ENCODE measurements at places on chromosomes 11 and 22. TPM values are rescaled to one million over a fixed set of nuclear protein-coding genes. Genes with fewer than 3 reads are reported as not detected.

GRK3 gene
- polyA plus RNA-seq, result 10.7 TPM

PAMR1 gene
- 8.5 TPM for polyA plus RNA-seq

RAG2 gene
- polyA plus RNA-seq, result 0.31 TPM

KRTAP5-2 gene
- polyA plus RNA-seq, result not detected

TMEM134 gene
- 45.1 TPM for polyA plus RNA-seq

PATE1 gene
- not detected for polyA plus RNA-seq

- peak; percentile 85 for DNase-seq
These were observed 30.9 kb downstream of the C22orf31 start for GRCh38 chr22:29030618-29031226.

GRCh38 chr11:19366992-19367709 is 126.4 kb upstream of the E2F8 start:
- DNase-seq, result no peak

DNA sequence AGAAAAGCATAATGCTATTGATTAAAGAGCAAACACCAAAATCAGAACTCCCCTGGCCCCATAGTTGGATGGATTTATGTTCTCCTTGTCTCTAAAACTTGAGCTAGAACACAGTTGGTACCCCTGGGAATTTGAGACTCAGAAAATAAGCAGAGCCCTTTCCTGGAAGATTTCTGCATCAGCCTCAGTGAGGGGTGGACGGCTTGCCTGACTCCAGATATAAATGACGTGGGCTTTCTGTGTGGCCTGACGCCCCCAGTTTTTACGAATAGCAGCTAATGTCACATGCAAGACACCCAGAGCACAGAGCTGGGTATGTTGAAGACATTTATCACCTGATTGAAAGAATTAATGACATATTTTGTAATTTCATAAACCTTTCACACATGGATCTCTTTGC is 130.8 kb downstream of the TRIM29 start:
- no peak for DNase-seq

- DNase-seq, result no peak
These were observed 84.5 kb downstream of the TRAF6 start for GRCh38 chr11:36425561-36426081.

DNA sequence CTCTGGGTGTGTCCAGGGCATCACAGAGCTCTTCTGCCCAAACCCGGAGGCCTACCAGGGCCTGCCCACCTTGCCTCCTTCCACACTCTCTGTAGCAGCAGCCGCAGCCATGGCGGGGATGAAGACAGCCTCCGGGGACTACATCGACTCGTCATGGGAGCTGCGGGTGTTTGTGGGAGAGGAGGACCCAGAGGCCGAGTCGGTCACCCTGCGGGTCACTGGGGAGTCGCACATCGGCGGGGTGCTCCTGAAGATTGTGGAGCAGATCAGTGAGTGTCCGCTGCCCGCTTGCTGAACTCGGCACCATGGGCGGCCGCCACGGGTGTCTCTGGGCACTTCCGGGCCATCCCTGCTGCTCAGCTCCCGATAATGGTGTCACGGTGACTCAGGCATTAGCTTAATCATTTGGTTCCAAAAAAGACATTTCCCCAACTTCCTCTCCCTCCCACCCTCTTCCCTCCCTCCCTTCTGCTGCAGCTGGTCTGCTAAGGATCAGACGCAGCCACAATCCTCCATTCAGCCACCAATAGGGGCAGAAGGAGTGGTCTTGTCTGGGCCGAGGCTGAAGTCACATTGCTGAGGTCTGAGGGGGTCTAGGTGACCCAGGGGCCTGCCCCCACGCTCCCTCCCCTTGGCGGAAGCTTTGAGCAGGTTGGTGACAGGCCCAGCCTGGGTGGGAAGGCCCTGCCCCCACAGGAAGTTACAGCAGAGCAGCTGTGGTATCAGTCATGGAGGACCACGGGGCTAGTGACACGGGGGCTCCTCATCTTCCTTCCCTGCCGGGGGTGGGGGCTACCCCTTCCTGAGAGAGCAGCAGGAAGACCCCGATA is 950 bp downstream of the FERMT3 start:
- DNase-seq, result no peak

GRCh38 chr11:14460147-14460546 is 39.5 kb downstream of the COPB1 start:
- no peak for DNase-seq

DNA sequence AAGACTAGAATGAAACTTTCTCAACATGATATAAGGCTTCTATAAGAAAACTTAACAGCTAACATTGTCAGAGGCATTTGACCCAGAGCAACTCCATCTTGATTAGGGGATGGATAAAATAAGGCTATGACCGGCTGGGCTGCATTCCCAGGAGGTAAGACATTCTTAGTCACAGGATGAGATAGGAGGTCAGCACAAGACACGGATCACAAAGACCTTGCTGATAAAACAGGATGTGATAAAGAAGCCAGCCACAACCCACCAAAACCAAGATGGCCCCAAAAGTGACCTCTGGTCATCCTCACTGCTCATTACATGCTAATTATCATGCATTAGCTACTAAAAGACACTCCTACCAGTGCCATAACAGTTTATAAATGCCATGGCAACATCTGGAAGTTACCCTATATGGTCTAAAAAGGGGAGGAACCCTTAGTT is 135.2 kb downstream of the TTC28 start:
- DNase-seq, result no peak

DNA sequence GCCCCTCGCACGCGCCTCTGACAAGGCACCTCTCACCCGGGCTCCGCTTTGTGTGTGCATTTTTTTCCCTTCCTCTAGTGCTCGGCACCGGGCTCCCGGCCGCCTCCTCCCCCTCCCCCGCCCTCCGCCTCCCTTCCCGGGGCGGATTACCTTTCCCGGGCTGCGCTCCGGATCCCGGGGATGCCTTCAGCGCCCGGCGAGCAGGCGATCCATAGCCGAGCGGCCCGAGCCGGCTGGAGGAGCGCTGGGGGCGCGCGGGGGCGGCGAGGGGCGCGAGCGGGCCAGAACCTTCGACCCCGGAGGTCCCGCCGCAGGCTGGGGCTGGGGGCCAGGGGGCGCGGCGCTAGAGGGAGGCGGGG is 282 bp downstream of the MPPED2 start:
- DNase-seq, result no peak

- no peak for DNase-seq
These were observed 151.0 kb downstream of the MN1 start for GRCh38 chr22:27650572-27650971.

- DNase-seq, result no peak
These were observed 340.7 kb downstream of the MIAT start for GRCh38 chr22:26998129-26998528.

GRCh38 chr22:45686836-45687235 is 15.2 kb downstream of the ATXN10 start:
- DNase-seq, result no peak

DNA sequence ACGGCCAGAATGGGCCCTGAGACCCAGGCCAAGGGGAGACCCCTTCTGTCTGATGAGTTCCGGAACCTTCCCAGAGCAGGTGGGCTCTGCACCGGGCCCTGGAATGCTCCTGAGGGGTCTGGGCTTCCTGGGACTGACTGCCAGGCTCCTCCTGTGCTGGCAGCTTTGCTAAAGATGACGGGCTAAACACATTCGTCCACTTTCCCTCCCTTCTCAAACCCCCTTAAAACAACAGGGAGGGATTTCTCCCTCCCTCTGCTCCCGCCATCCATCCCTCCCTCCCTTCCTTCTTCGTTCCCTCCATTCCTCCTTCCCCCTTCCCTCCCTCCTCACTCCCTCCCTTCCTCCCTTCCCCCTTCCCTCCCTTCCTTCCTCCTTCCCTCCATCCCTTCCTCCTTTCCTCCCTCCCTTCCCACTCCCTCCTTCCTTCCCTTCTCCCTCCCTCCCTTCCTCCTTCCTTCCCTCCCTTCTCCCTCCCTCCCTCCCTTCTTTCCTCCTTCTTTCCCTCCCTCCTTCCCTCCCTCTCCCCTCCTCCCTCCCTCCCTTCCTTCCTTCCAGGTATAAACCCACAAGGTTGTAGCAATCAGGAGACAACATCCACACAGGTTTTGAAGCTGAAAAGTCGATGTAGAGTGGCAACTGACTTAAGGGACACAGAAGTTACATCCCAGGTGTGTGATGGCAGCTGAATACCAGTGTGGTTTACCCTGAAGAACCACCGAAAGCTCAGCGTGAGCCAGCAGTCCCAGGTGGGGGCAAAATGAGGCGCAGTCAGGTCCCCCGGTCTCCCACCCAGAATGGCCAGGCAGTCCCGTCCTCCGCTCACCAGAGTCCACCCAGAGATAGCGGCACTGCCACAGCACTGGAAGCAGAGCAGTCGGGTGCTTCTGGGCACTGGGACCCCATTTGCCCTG is 18.8 kb upstream of the MGAT3 start:
- DNase-seq, result no peak

DNA sequence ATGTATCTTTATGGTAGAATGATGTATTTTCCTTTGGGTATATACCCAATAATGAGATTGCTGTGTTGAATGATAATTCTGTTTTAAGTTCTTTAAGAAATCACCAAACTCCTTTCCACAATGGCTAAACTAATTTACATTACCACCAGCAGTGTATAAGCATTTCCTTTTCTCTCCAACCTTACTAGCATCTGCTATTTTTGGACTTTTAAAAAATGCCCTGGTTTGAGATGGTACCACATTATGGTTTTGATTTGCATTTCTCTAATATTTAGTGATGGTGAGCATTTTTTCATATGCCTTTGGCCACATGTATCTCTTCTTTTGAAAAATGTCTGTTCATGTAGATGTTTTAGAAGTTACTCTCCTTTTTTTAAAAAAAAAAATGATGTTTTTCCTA is 142.0 kb downstream of the METTL15 start:
- DNase-seq, result no peak

GRCh38 chr11:100753571-100753970 is 66.5 kb downstream of the ARHGAP42 start:
- DNase-seq, result no peak

Measured in right renal cortex interstitium (tissue), 3 donors.